MM.1S (cell line): ENCODE measurements at places on chromosomes 11 and 22.

DNA sequence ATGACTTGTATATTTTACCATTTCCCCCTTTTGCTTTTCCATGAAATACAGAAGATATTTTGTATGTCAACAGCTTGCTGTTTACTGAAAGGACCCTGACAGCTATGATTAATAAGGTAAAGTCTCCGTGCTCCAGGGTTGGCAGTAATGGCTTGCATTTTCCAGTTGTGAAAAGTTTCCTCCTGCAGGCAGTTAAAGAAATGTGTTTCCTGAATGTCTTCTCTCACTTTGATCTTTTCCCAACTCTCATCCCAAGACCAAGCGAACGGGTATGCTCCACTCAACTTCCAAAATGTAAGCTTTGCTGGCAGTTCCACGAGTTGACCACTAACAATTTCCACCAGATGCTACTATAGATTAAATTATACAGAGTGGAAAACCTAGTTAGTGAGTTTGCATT is 8.9 kb downstream of the FIBIN start:
- no peak for DNase-seq

- DNase-seq: no peak
Observed at GRCh38 chr11:123454060-123454651, 24.1 kb downstream of the GRAMD1B start.

DNA sequence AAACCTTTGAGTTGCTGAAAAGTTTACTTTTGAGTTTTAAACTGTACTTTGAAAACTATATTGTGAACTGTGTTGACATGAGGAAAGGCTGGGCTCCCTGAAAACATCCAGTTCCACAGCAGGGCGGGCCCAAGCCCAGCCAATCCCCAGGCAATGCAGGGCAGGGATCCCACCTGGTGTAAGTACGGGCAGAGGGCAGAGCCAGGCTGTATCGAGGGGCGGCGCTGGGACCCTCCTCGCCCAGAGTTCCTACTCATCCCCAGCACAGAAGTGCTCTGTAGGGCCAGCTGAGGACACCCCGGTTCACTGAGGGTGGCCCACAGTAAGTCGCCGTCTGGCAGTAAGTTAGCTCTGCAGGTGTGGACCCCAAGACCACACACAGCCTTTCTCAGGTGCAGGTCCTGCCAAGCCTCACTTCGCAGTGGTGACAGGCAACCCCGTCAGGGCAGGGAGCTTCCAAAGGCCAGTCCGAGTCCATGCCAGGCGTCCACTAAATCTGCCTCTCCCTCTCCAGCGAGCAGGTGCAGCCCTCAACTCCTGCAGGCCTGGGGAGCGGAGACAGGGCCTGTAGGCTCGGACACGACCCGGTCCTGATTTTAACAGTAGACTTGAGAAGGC is 6.3 kb downstream of the RASSF7 start:
- DNase-seq: peak; percentile 5

DNA sequence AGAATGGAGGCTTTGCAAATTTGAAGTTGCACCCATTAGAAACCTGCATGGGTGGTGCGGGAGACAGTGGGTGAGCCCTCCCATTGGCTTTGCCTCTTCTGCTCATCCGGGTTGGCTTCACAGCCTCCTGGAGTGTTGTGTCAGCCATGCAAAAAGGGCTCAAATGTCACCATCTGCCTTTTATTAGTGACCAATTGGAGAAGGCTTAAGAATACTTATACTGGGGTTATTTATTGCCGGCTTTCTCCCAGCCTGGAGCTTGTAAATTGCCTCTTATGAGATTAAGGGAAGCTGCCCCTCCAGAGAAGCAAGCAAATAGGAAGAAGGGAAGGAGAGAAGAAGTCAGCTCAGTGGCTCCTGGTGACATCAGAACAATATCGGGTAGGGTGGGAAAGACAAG is 182.6 kb downstream of the ST3GAL4 start:
- DNase-seq: no peak

DNA sequence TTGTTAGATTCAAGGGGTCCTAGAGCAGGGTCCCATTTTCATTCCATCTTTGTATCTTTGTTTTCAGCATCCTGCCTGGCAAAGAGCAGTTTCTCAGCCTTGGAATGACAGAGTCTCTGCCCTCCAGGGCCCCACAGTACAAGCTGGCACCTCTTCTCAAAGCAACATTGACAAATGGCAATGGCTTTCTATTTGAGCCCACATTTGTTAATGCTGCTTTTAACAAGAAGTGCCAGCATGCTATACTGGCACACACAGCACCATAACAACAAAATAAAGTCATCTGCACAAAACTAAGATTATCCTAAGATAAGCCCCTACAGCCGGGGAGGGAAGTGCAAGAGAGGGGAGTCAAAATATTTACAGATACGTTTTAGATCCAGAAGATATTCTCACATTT is 309.7 kb upstream of the C11orf87 start:
- no peak for DNase-seq

DNA sequence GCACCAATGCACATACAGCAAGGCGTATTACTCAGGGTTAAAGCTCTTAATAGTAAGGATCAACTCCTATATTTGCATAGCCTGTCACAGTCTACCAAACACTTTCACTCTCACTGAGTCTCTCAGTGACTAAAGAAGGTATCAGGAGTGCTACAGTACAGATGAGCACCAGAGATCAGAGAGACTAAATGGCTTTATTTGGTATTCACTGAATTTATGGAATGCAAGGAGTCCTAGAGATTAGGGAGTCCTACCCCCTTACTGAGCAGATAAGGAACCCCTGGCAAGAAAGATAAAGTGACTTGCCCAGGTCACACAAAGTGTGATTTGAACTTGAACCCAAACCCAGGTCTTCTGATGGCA is 396.4 kb upstream of the CCDC90B start:
- peak; percentile 22 for DNase-seq

- no peak for DNase-seq
Observed at GRCh38 chr11:64713781-64714363, 9.1 kb downstream of the NRXN2 start.

GRCh38 chr11:77324508-77324907 is 23.0 kb upstream of the GDPD4 start:
- no peak for DNase-seq

DNA sequence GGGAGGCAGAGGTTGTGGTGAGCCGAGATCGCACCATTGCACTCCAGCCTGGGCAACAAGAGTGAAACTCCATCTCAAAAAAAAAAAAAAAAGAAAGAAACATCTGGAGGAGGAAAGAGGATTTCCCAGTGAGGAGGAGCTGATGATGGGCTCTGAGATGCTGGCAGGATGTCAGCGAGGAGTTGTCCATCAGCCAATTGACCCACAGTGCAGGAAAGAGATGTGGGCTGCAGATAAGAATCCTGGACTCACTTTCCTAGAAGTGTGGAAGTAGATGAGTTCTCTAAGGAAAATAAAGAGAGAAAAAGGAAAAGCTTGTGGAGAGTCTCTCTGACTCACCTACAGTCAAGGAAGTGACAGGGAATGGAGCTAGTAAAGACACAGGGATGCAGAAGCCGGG is 9.7 kb downstream of the IZUMO1R start:
- DNase-seq: no peak

DNA sequence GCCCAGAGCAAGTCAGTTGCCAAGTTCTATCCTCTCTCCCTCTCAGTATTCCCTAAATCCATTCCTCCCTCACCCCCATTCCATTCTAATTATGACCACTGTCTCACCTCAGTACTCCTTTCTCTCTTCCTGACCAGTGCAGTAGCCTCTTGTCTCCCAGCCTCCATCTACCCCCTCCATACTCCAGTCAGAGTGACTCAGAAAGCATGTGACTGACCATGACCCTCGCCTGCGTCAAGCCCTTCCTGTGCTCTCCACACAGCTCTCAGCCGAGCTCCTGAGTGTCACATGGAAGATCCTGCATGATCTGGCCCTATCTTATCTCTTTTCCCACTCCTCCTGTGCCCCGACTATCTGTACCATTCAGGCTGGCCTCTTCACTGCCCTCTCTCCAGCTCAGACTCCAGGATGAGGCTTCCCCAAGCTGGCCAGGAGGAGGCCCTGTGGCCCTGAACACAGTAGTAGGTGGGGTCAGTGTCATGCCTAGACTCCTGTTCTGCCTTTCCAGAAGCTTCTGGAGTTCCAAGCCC is 42.6 kb downstream of the NEU3 start:
- no peak for DNase-seq

- no peak for DNase-seq
Observed at GRCh38 chr11:27619763-27620335, 80.4 kb downstream of the BDNF start.

- DNase-seq: no peak
Observed at GRCh38 chr22:20407829-20408228, 13.9 kb downstream of the ZNF74 start.

GRCh38 chr22:46046299-46046685 is 69.3 kb upstream of the WNT7B start:
- no peak for DNase-seq

DNA sequence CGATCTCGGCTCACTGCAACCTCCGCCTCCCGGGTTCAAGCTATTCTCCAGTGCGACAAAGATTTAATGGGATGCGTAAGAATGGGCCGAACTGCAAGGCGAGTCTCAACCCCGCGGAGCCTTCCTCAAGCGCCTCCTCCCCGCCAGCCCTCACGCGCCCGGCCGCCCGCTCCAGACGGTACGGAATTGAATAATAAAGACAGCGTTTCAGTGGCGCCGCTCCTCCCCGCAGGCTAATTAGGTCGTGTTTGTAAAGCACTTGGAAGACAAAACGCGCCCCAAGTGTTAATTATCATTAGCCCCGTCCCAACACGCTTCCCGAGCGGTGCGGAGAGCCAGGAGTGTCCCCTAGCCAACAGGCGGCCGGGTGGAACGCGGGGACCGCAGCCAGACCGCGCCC is 192.0 kb downstream of the BUD13 start:
- DNase-seq: no peak

- DNase-seq: no peak
Observed at GRCh38 chr11:57815476-57815875, 53.9 kb downstream of the CTNND1 start.

DNA sequence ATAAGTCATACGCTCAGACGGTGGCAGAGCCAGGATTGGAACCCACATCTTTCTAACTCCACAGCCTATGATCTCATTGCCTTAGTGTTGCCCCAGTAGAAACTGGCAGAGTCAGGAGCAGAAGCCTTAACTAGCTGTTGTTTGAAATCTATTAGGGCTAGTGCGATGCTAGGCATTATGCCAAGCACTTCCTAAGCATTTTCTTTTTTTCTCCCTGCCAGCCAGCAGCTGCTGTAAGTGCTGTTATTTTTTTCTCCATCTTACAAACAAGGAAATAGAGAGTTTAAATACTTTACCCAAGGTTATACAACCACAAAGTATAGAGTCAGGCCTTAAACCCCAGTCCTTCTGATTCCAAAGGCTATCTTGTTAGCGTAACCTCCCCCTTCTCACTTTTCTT is 161.0 kb upstream of the SORL1-AS1 start:
- DNase-seq: no peak

- no peak for DNase-seq
Observed at GRCh38 chr11:130738611-130739010, 177.7 kb downstream of the SNX19 start.

GRCh38 chr11:114566276-114566675 is 6.6 kb upstream of the NXPE1 start:
- DNase-seq: no peak

- no peak for DNase-seq
Observed at GRCh38 chr11:116525961-116526495, 246.8 kb downstream of the BUD13 start.

GRCh38 chr11:21924262-21924661 is 268.6 kb upstream of the ANO5 start:
- no peak for DNase-seq

DNA sequence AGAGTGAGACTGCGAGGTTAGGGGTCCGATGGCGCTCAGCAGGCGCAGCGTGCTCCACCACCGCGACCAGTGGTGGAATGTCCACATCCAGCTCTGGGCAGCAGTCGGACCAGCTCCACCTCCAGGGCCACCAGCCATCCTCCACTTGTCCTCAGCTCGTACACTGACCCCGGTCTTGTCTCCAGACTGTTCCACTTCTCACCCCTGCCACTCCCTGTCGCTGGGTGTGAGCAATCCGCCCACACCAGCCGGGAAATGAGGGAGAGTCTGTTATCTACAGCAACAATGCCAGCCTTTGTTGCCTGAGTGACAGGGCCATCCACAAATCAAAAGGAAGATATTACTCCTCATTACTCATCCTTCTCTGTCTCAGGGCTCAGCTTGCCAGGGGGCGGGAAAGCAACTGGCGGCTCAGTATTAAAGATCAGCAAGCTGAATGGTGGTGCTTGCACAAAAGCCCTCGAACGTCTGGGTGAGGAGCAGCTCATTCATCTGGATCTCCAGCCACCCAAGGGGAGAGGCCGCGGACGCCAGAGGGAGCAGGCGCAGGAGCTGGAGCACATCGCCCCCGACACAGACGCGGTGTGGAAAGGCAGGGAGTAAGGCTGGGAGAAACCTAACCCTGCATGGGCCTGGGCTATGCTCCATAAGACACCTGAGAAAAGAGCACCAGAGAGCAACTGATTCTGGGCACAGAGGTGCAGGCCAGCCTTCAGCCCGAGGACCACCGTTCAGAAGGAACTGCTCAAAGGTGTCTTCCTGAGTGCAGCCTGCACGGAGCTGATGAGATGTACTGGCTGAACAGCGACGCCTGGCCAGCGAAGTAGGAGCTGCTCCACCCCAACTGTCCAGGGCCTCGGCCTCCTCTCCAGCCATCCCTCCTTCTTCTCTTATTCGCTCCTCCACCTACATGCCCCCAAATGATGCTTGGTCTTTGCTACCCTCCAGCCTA is 21.9 kb downstream of the IGSF9B start:
- no peak for DNase-seq

DNA sequence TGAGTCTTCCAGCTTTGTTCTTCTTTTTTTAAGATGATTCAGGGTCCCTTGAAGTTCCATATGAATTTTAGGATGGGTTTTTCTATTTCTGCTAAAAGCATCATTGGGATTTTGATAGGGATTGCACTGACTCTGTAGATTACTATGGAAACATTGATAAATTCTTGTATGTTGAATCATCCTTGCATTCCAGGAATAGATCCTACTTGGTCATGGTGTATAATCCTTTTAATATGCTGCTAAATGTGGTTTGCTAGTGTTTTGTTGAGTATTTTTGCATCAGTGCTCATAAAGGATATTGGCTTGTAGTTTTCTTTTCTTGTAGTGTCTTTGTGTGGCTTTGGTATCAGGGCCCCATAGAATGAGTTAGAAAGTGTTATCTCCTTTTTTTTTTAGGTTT is 34.9 kb upstream of the PHOX2A start:
- no peak for DNase-seq

DNA sequence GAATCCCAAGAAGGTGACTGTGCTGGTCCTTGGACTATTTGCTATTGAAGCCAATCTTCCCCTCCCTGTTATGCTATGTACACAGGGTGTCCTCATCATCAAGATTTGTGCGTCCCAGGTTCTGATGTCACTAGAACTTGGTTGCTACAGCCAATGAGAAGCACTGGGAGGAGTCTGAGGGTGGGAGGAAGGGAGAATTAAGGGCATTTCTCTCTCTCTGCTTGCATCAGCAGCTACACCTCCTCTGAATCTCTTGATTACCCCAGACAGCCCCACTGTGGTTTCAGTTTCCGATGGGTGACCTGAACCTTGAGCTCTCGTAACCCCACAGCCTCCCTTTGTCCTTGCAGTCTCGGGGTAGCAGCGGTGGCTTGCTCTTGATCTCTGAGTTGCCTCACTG is 212.4 kb upstream of the SESN3 start:
- DNase-seq: peak; percentile 95
